ENCODE measurements at places on chromosomes 6 and 20.

DNA sequence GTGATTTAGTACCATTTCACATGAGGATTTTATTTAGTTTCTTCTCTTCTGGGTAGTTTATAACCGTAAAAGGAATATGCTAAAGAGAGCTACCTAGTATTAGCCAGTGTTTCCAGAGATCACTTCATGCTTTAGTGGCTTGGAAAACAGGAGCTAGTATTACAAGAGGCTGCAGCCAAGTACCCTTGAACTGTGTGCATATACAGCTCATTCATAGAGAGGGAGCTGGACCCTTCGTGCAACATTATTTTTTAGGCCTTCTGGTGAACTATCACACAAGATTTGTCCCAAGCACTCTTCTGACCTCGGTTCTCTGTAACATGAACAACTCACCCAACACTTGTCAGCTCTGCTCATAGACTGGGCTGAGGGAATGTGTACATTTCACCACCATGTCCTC is 74.9 kb upstream of the RIN2 start:
- no peak for DNase-seq

DNA sequence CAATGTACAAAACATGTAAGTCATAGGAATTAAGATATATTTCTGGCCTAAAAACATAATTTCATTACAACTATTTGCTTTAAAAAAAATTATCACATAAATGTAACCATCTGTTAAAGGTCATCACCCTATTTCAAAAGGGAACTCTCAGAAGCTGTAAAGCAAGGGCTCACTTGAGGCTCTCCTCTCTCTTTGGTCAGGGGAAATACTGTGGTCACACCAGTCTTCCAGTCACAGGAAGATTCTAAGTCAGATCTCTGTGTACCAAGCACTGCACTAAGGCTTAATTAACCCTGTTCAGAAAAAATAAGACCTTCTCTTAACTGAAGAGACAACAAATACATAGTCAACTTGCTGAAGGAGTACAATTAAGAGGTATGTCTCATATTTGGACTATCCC is 75.6 kb downstream of the MMS22L start:
- no peak for DNase-seq

DNA sequence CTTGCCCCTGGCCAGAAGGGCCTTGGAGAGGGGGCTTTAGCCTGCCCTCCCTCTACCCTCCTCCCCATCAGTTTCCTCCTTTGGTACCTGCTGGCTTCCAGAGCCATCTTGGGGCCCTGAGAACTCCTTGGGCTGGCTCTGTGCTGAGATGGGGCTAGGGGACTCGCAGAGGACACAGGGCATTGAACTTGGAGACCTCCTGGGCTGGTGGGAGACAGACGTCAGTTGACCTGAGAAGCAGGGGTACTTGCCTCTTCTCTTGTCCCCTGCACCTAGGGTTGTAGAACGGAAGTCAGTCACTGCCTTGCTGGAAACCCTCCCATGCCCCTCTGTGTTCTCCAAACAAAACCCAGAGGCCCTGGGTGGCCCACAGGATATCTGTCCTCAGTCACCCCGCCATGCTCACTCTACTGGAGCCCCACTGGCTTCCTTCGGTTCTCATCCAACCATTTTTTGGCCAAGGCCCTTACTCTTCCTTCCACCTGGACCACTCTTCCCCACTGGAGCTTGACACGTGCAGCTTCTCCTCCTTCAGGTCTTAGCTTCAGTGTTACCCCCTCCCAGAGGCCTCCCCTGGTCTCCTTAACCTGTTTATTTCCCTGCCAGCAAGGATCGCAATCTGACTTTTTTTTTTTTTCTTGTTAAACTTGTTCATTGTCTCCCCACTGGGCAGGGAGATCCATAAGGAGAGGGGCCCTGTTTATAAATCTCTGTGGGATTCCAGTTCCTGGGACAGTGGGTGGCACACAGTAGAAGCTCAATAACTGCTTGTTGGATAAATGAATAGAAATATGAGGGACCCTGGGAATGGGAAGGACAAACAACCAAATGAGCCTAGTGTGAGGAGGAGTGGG is 971 bp downstream of the RBCK1 start:
- peak; percentile 41 for DNase-seq

GRCh38 chr6:157880534-157880933 is 57.5 kb downstream of the SNX9 start:
- DNase-seq: no peak

DNA sequence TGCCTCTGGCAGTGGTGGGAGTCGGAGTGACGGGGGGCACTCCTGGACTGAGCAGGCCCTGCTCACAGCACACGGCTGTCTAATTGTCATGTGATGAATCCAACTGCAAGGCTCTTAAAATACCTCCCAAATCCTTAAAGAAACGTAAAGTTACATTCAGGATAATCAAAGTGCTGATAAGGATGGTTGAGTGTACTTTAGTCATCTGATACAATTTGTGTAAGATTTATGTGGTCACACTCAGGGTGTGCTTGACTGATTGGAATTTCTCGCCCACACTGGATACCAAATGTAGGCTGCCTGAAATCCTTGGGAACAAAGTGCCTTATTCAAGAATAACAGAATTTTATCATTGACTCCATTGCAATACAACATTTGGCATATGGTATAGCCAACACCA is 238.7 kb downstream of the CDH4 start:
- DNase-seq: no peak

DNA sequence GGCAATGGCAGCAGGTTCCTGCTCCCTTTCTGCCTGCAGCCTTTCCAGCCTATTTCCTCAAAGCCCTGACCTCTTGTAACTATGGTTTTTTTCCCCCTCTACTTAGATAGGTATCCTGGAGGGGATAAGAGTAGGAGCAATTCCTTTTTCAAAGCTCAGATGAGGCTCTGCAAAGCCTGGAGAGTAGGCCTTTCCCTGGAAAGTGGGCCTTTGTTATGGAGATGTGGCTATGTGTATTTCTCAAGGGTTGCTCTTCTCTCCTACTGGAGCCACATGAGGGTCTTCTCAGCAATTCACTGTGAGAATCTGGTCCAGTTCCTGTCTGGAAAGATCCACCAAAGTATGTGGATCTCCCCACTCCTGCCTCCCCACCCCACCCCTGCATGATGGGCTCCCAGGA is 96.0 kb downstream of the DTD1 start:
- no peak for DNase-seq

DNA sequence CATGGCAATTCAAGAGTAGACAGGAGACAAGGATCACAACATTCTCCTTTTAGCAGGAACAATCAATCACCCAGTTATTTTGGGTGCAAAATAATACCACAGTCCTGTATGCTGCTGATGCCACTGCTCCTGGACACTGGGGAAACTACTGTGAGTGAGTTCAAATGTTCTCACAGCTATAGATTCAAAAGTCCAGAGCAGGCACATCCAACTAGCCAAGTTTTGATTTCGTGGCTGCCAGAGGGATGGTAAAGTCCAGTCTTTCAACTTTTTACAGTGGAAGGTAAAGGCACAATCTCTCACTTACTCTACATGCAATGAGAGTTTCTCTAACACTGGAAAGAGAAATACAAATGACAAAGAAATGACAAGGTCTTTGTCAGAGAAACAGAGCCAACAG is 26.9 kb upstream of the TSHZ2 start:
- DNase-seq: no peak

GRCh38 chr6:27121640-27122039 is 125.9 kb upstream of the PRSS16 start:
- no peak for DNase-seq

- no peak for DNase-seq
These were observed 377.7 kb downstream of the BTBD9 start for GRCh38 chr6:38262026-38262425.

GRCh38 chr20:57038608-57039440 is 227.6 kb downstream of the BMP7 start:
- DNase-seq: no peak

DNA sequence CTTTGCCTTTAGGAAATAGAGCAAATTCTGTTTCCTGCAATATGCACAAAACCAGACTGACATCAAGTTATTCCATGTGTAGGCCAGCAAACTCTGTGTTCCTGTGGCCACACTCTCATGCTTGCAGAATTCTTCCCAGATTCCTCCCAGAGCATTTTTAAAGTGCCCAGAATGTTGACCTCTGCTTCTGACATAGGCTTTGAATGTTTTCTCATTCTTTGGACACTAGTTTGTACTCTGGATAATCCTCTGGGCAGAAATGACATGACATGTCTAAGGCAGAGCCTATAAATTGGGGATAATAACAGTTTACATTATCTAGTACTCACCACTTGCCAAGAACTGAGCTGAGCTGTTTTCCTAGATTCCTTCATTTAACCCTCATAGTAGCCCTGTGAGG is 9.2 kb upstream of the EFHC1 start:
- no peak for DNase-seq

DNA sequence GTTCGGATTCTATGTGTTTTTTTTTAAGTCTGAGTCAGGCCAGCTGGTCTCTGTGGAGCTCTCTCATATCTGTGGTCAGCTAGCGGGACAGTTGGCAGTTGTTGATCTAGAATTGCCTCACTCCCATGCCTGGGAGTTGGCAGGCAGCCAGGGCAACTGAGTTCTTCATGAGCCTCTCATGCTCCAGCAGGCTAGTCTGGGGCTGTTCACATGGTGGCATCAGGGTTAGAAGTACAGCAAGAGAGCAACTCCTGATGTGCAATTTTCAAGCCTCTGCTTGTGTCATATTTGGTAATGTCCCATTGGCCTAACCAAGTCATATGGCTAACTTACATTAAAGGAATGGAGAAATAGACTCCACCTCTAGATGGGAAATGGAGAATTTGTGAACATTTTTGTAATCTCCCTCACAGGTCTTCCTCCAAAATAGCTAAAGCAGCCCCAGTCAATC is 6.7 kb upstream of the IFT52 start:
- DNase-seq: no peak

DNA sequence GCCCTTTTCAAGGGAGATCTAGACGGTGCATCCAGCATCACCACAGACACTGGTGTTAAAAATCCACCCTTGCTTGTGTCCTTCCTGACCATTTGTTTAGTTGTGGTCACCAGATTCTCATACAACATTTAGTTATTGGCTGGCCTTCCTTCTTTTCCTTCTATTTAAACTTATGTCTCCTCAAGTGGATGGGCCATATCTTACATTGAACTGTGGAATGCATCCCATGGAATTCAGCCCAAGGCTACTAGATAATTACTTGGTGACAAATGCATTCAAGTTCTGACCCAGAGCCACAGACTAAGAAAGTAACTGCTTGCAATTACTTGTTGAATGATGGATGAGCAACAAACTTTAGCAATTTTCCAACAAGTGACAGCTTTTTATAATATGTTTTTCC is 198.9 kb upstream of the SSTR4 start:
- no peak for DNase-seq

DNA sequence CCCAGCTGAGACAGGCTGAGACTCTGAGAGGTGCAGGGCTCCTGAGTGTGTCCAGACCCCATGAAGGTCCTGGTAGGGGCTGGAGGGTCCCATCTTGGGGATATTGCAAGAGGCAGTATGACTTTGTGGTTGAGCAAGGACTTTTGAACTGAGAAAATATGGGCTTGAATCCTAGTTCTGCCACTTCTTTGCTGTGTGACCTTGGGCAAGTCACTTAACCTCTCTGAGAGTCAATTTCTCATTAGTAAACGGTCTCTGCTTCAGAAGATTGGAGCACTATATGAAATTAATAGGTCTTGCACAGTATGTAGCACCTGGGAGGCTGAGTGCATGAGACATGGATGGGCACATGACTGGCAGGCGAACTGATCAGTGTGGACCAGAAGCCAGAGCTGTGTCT is 42.7 kb downstream of the TFEB start:
- no peak for DNase-seq

GRCh38 chr20:64069614-64070243 is 6.7 kb downstream of the TCEA2 start:
- no peak for DNase-seq

- no peak for DNase-seq
These were observed 7.8 kb downstream of the RBCK1 start for GRCh38 chr20:415820-416322.

GRCh38 chr6:27777614-27778355 is 134.4 kb downstream of the OR2B2 start:
- no peak for DNase-seq

GRCh38 chr20:30985386-30985785 is 272.1 kb upstream of the DEFB115 start:
- no peak for DNase-seq

GRCh38 chr6:131586543-131586942 is 13.5 kb downstream of the ARG1 start:
- DNase-seq: no peak

DNA sequence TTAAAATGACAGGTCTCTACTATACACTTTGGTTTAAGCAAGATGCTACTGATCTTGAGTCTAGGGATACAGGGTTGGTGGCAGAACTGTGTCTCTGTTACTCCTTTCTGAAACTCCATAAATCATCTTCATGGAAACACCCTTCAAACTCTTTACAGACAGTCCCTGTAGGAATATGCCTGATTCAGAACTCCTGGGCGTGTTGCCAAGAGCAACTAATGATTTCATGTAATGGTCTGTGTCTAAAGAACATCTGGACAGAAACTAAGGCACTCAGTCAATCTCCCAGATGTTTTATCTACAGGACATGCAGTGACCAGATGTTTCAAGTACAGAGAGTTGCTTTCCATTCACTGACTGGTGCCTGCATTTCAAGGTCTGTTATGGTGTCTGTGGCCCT is 464.4 kb upstream of the CHD6 start:
- DNase-seq: no peak

Measured in stimulated activated CD4-positive, alpha-beta T cell treated with anti-CD3 and anti-CD28 coated beads, Interleukin-15, amount 100 ng/mL, for 24 hours (primary cell).